HT-29 (cell line): ENCODE measurements at places on chromosomes 7 and 10.
A peak's percentile ranks its signal among the peaks of the same experiment; 100 is the strongest.

DNA sequence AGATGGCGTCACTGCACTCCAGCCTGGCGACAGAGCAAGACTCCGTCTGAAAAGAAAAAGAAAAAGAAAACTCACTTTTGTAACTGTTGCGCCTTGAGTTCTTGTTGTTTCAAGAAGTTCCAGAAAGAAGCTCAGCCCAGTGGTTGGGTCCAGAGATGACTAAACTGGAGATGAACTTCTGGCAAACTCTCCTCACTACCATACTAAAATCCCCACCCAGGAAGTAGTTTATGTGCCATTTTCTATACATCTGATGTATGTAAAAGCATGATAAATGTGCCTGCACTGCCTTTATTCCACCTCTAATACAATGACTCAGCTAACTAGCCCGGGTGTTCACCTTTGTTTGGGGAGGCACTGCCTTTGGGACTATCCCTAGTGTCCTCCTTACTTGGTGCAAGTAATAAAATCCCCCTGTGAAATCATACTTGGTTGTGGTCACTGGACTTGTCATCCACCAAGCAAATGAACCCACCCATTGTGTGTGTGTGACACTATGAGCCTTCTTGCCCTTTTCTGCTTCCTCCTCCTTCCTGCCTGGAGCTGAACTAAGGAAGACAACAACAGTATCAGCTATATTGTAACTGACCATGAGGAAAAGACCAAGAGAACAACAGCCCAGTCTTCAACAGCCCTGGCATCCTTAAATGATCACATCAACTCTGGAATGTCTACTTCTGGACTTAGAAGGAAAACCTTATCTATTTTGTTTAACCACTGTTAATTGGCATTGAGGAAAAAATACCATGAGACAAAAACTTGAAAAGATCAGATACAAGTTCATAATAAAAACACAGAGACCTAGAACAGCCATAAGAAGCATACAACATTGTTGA, 33.6 kb downstream of the JMJD1C start:
- peak; percentile 35 for DNase-seq

DNA sequence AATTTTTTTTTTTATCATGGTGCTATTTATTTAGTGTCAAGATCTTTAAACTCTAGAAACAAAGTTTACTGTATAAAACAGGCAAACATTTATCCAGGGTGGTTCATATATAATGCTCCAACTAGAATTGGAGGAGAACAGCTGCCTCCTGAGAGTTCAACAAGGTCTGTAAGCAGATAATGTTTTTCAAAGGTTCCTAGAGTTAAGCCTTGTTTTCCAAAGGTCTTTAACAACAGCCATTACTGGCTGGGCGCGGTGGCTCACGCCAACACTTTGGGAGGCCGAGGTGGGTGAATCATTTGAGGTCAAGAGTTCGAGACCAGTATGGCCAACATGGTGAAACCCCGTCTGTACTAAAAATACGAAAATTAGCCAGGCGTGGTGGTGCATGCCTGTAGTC, 316.7 kb downstream of the CCDC3 start:
- no peak for DNase-seq

GRCh38 chr7:135731-136645, 56.4 kb upstream of the FAM20C start:
- DNase-seq: no peak

DNA sequence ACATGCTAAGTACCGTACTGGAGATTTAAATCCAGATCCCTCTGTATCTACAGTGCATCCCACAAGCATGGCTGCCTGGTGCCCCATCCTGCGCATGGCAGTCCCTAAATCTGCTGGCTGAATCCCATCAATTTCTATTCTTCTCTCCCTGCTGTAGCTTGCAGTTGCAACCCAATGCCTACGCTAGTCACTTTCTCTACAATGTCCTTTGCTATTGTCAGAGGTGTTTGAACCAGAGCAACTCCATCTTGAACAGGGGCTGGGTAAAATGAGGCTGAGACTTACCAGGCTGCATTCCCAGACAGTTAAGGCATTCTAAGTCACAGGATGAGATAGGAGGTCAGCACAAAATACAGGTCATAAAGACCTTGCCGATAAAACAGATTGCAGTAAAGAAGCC, 461.2 kb downstream of the PLXNA4 start:
- DNase-seq: no peak

DNA sequence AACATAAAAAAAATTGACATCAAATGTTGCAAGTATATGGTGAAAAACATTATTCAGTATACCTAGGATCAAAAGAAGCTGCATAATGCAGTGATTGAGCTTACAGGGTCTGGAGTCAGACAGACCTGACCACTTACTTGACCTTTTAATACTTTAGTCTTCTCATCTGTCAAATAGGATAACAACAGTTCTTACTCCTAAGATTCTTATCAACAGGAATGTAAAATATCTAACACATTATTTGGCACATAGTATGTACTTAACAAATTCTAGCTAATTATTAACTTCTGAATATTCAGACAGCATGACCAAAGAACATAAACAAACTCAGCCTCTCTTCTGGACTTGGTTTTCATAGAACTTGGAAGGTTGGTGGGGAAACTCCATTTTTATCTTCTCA, 45.6 kb upstream of the PIP4K2A start:
- no peak for DNase-seq

- DNase-seq: no peak
Measured at GRCh38 chr10:74207691-74208480, 56.9 kb downstream of the ADK start.

GRCh38 chr10:48517911-48518811, 86.7 kb downstream of the ARHGAP22 start:
- no peak for DNase-seq

GRCh38 chr10:128850647-128851046, 616.4 kb upstream of the MGMT start:
- DNase-seq: no peak

- peak; percentile 59 for DNase-seq
Measured at GRCh38 chr10:11424456-11425295, 186.8 kb downstream of the USP6NL start.

DNA sequence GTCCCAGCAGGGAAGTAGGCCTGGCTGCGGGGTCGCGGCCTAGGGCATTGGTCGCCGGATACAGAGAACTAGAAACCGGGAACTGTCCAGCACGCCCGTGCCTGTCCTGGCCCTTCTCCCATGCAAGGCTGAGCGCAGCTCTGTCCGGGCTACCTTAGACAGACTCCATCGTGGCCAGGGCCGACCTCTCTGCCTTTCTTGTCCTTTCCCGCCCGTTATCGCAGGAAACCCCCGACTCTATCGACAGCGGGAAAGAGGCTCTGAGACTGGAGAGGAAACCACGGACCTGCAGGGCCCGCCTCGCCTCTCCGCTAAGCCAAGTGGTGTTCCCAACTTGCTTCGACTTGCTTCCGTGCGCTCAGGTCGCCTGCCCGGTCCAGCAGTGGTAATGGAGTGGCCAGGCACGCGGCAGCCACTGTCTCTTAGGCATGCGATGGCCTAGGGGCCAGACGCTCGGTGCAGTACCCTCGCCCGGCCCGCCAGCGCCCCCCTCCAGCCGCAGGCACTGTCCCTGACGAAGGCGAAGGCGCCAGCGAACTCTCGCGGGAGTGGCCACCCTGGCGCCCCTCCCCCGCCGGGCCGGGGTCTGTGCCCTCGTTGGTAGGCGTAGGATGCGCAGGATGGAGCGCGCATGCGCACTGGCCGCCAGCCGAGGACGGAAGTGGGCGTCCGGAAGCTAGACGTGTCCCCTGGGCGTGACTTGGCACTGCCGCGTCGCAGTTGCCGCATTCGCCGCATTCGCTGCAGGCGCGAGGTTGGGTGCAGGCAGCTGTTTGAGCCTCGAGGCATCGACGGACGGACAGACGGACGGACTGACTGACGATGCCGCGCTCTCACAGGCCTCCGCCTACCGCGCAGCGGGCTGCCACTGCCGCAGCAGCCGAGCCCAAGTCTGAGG, 54.4 kb downstream of the MCMBP start:
- DNase-seq: no peak

DNA sequence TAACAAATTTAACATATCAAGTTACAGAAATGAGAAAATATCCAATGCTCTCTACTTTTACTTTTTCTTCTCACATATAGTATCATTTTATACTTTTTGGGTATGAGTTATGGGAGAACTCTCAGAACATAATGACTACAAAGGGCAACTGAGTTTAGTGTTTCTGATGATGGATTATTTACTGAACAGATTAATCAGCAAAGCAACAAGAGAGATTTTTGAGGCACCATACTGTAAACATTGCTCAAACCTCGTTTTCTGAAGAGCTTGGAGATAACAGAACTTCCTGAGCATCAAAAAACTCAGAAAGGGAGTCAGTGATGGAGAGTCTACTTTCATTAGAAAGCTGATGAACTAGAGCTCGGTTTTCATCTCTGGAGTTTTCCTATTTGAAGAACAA, 84.8 kb upstream of the GSDME start:
- DNase-seq: no peak

GRCh38 chr10:856416-857157, 74.9 kb downstream of the LARP4B start:
- DNase-seq: no peak

DNA sequence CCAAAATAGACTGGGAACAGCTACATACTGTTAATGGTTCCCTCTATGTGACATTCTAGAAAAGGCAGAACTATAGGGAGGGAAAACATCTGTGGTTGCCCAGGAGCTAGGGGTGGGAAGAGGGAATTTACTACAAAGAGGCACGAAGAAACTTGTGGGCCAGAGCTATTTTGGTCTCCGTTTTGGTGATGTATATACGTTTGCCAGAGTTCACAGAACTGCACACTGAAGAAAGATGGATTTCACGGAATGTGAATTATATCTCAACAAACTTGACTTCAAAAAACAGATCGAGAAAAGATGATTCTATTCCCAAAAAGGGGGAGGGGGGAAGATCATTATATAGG, 386 bp upstream of the AS3MT start:
- no peak for DNase-seq

DNA sequence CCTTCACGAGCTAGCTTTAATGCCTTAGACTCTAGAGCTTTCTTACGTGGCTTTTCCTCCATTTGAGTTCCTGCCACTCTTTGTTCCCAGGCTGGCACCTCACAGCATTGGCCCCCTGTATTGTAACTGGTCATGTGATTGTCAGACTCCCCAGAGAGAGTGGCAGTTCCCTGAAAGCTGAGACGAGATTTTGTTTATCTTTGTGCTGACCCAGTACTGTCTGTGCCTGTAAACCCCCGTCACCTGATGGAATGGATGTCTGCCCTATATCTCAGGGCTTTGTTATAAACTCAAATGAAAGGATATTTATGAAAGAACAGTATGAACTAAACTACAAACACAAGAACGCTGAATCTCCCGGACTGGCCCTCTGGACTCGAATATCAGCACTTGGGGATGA, 13.0 kb downstream of the NOBOX start:
- DNase-seq: no peak

DNA sequence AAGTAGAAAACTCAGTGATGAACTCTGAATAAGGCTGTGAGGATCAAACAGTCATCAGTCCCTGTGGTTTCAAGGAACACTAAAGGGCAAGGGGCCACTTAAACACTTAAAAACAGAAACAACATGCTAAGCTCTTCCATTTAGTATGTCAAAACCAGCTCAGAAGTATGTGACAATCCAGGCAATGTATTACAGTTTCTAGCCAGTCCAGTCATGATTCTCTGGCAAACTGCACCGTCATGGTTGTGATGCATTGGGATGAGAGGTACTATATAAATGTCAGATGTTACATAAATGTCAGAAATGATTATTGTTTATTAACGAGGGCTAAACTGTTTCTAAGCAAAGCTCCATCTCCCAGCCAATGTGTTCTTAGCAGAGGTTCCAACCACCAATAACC, 4.7 kb upstream of the CREB5 start:
- DNase-seq: no peak

DNA sequence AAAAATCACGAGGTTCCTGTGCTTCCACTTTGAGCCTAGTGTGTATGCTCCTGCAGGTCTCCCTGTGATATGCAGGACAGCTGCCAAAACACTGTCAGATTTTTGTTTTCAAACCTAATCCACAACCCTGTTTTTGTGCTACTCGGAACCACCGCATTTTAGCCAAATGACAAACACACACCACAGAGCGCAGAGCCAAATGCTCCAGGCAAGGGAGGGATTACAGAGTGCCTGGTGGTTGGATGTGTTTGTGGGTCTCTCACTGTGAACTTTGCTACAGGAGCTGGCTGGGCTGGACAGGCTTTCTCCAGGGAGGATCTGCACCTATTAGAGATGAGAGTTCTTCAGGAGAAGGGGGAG, 5.7 kb upstream of the RBM28 start:
- no peak for DNase-seq

DNA sequence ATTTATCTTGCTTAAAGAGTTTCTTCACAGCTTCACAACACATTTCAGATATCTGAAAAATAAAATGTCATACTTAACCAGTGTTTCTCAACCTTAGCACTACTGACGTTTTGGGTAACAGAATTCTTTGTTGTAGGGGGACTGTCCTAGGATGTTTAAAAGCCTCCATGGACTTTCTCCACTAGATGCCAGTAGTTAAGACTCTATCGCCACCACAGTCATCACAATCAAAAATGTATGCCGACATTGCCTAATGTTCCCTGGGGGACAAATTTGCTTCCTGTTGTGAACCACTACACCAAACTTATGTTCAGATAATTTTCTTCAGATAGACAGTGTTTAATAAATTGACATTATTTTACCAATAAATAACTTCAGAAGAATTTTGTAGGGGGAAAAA, 13.4 kb downstream of the NOC3L start:
- no peak for DNase-seq

DNA sequence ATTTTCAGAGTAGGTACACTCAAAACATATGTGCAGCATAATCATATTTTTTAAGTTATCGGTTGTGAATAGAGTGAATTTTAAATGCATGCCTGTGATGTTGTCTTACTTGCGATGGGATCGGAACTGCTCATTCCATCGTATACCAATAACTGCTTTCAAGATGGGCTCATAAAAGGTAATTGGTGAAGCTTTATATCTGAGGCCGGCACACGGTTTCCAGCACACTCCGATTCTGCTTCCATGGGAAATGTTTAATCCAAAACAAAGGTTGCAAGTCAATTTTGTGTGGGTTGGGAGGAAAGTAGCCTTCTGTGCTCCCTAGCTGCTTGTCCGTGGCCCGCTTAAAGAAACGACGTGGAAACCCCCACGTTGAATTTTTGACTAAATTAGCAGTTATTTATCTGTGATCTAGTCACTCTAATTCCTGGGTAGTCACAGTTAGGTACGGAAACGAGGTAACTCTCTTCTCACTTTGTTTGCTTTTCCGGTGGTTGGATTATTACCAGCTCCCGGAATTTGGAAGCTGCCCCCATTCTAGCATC, 10.1 kb upstream of the CELF2 start:
- DNase-seq: no peak

- DNase-seq: no peak
Measured at GRCh38 chr7:47428052-47428767, 153.7 kb downstream of the TNS3 start.

DNA sequence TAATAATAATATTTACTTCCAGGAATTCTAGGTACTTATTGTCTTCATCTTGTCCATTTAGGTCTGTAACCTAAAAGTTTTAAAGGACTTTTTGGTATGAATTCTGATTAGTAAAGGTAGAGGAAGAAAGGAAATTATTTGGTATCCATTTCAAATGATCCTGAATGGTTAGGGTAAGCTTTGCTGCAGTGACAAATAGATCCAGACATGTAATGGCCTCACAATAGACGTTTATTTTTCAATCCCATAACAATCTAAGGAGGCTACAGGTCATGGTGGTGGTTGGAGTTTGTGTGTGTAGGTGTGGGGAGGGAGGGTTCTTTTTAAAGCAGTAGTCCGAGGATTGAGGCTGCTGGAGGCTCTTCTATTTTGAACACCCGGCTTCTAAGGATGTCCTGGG, 5.3 kb downstream of the FBH1 start:
- no peak for DNase-seq

GRCh38 chr7:33040803-33041516, 21.6 kb downstream of the NT5C3A start:
- DNase-seq: peak; percentile 95

GRCh38 chr10:131184503-131184902, 127.0 kb downstream of the TCERG1L start:
- DNase-seq: no peak
